GM13977 (cell line): ENCODE measurements at places on chromosomes 1 and 21.

GRCh38 chr1:209023790-209024189 lies 559.7 kb upstream of the CAMK1G start:
- DNase-seq, result no peak

- DNase-seq, result no peak
Observed at GRCh38 chr21:46284077-46284644, 1.2 kb downstream of the MCM3AP start.

DNA sequence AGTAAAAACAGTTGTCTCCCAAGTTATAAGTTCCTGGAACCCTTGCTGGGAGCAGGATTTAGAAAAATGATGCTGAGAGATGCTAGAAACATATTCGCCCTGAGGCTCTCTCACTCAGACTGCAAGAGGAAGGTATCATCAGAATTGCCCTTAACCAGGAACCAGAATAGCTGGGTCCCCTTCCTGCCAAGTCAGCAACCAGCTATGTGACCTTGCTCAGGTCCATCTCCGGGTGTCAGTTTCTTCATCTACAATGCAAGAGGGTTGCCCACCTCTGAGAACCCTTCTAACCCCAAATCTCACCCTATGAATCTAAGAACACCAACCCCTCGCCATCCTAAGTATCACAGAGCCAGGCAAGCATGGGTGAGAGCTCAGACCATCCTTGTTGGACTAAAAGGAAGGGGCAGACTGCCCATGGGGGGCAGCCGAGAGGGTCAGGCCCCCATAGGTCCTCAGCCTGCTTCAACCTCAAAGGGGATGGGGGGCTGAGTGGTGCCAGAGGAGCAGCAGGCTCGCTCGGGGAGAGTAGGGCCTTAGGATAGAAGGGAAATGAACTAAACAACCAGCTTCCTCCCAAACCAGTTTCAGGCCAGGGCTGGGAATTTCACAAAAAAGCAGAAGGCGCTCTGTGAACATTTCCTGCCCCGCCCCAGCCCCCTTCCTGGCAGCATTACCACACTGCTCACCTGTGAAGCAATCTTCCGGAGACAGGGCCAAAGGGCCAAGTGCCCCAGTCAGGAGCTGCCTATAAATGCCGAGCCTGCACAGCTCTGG lies 390 bp upstream of the S100A9 start:
- no peak for DNase-seq

DNA sequence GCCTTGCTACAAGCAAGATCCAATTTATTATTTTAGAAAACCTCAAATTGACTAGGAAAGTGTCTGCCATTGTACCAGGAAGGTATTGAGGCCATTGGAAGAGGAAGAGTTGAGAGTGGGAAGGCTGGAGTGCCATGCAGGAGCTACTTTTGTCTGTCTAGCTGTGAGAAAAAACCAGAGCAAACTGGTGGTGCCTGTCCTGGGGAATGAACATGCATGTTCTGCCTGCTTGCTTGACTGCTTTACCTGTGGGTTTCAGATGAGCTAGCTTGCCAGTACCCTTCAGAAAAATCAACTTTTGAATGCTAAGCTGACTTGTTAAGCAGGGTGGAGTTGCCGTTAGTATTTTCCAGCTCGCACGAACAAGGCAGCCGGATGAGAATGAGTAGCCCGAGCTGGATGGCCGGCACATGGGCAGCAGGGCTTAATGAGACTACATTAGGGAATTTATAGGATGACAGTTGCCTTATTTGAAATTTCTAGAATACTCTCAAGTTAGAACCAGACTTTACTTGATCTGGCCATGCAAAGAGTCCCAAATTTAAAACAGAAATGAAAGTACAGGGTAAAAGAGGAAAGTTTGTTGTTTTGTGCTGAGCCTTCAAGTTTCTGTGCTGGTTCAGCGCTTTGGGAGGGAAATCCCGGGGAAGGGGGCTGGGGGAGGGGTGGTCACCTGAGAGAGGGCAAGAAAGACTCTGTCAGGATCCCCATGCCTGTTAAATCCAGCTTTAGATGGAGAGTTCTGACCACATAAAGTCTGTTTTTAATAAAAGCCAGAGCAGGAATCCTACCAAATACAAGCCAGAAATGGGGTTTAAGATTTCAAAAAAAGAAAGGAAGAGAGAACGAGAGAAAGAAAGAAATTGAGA lies 29.6 kb upstream of the C1orf105 start:
- DNase-seq, result peak; percentile 49

DNA sequence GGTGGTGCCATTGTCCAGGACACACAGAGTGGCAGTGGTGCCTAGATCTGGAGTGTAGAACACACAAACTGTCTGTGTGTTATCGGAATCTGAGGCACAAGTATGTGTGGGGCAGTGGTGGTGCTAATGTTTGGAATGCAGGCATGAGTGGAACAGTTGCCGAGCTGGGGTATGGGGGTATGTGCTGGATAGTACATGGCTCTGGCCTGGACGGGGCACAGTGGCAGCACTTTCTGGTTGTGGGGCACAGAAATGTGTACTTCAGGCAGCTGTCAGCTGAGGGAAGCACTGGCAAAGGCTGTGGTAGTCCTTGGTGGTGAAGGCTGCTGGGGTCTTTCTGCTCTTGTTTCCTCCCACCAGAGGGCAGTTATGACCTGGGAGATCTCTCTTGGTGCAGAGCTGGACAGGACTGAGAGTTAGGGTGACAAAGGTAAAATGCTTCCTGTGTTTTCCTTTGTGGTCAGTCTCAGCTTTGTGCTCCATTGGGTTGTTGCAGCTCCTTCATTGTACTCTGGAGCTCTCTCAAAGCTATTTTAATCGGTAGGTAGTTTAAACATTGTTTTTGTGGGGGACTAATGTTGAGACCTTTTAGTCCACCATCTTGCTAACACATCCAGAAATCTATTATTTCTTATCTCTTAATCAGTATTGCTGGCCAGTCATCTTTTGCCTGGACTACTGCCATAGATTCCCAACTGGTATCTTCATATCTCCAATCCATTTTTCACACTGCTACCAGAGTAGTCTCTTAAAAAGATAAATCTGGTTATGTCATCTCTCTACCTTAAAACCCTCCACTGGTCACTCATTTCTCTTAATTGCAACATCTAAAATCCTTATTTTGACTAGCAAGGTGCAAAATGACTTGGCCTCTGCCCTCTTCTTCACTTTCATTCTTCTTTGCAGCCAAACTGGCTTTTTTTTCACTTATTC lies 83.9 kb upstream of the NBPF4 start:
- no peak for DNase-seq

- DNase-seq, result no peak
Observed at GRCh38 chr1:172278478-172278877, 142.0 kb upstream of the C1orf105 start.

DNA sequence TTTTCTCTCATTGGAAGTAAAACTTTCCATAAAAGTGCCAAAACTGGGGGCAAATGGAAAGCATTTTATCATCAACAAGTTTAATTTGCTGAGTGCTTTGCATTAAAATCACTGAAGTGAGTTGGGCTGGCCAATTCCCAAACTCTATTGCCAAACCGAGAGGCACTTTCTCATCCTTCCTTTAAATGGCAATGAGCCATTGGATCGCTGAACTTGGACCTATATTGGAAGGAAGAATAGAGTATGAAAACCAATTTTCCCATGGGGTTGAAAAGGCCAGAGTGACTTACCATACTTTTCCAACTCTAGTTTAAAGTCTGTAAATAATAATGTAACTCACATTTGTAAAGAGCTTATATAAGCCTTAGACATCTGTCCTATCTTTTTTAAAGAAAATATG lies 189.1 kb upstream of the C1orf87 start:
- DNase-seq, result no peak

DNA sequence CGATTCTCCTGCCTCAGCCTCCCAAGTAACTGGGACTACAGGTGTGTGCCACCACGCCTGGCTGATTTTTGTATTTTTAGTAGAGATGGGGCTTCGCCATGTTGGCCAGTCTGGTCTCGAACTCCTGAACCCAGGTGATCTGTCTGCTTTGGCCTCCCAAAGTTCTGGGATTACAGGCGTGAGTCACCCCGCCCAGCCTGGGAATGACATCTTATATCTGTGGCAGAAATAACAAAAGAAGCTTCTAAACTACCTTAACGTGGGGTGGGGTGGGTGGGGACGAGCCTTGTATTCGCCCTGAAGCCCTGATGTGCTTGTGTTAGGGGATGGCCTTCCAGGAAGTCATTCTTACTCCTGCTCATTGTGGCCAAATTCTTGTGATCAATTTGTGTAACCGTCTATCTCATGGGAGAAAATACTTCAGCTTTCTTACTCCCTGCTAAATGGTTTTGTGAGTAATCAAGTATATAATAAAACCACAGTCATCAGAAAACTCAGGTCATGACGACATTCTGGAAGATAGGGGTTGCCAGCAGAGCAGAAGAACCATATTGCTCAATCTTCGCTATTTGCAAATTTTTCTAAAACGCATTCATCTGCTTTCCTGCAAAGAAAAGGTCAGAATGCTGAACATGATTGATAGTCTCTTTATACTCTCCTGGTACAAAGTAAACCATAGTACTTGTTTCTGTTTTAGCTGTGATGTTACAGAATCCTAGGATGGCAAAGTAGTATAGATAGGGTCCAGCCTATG lies 63.2 kb downstream of the DIRAS3 start:
- no peak for DNase-seq

DNA sequence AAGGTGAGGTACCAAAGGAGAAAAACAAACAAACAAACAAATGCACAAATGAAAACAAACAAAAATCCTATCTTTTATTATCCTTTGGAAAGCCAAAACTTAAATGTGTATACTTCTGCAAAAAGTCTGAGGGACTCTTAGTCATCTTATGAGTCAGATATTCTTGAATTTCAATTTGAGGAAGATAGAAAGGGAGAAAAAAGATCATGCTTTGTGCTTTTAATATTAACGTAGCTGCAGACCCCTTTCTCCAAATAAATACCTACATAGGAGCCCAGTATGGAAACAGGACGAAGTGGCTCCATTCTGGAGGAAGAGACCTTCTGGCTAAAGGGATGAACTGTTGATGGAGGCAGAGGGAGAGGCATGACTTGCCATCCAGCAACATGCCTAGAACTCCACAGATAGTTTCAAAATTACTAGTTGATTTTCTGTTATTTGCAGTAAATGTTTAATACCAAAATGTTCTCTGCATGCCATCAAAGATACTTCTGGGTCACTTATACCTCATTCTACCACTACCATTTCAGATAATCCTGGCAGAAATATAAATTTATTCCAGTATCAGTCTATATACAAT lies 25.4 kb downstream of the NUP210L start:
- DNase-seq, result no peak

DNA sequence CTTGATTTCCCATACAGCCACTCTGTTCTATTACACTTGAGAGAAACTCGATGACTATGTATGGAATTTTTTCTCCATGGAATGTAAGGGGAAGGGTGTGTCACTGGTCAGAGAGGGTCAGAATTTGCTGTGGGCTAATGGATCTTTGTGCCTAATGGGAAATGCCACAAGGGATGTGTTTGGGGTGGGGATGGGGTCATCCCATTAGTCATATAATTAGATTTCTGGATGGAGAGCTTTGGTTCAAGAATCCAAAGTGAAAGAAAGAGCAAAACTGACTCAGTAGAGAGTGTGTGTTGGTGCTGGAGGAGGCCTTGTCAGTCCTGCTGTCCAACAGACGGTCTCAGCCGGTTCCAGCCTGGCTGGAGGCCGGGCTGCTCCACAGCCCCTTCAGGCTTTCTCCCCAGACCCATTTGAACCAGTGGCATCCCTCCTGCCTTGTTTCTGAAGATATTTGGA lies 86.4 kb downstream of the LAMC2 start:
- no peak for DNase-seq

- DNase-seq, result no peak
Observed at GRCh38 chr1:183550915-183551314, 39.3 kb downstream of the NCF2 start.

DNA sequence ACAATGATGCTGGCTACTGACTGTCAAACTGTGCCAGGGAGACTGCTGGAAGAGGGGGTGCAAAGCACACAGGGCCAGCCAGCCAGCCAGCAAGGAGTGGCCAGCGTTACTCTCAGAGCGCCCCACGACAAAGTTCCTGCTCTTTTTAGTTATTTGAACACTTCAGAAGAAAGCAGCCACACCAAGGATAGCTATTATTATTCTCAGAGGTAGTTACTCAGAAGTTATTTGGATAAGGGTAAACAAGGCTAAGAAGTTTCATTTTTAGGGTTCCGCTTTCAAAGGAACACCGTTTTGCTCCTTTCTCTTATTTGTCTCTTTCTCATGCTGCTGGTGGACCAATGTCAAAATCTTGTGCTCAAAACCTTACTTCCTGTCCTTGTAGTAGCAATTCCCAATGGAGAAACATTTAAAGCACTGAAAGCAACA lies 59.9 kb downstream of the VANGL2 start:
- DNase-seq, result no peak

DNA sequence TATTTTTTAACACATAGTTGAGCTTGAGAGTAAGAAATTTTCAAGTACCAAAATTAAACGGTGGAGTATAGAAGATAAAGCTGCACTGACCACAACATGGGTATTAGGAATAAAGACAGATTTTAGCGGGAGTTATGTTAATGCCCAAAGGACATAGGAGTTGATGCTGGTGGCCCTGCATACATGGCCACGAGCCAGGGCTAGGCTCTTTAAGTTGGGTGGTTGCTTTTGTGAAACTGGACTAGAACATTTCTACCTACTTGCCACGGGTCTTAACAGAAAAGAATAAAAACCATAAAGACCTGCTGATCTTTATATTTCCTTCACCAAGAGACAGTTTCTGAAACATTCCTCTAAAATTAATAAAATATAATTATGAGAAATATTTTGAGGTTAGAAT lies 14.9 kb downstream of the EDEM3 start:
- DNase-seq, result no peak

DNA sequence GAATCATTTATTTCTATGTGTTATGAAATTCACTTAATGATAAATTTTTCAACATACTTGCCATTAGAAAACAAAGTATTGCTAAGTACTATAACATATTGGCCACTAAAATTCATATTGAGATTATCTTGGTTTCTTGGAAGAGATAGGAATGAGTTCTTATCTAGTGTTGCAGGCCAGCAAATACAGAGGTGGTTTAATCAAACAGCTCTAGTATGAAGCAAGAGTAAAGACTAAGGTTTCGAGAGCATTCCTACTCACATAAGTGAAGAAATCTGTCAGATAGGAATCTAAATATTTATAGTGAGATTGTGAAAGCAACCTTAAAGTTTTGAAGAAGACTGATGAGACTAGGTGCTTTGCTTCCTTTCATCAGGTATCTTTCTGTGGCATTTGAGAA lies 37.9 kb upstream of the FOXE3 start:
- DNase-seq, result no peak

DNA sequence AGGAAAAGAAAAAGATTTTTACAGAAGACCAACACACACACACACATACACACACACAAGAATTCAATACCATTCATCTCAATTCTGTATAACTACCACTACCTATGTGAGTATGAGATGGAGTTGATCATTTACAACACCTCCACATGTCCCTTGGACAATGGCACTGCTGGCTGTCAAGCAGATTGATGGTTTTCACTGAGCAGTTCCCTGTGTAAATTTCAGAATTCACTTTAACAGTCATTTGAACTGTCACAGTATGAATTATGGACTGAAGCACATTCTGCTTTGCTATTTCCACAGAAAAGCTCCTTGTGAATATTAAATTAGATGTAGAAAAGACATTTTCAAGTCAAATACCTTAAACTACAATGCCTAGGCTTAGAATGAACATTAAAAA lies 14.3 kb downstream of the KCNT2 start:
- no peak for DNase-seq
